ENCODE measurements at places on chromosomes 5 and 9.

- no peak for DNase-seq
Observed at GRCh38 chr9:114051281-114051680, 26.8 kb downstream of the AMBP start.

- DNase-seq, result no peak
Observed at GRCh38 chr9:129919841-129920240, 84.6 kb downstream of the USP20 start.

DNA sequence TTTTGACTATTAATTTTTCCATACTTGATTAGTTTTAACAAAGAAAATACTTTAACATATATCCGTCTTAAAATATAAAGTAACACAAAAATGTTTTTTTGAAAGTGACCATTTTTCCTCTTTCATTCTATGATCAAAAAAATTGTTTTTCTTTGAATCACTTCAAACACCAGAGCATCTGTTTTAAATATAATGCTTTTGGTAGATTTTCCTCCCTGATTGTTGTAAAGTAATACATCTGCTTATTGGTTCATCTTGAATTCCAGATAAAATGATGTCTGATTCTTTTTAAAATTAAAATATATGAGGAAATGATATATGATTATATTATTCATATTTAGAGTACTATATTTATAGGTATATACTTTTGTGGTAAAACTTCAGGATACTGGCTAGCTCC is 76.2 kb upstream of the LPAR1 start:
- DNase-seq, result no peak

DNA sequence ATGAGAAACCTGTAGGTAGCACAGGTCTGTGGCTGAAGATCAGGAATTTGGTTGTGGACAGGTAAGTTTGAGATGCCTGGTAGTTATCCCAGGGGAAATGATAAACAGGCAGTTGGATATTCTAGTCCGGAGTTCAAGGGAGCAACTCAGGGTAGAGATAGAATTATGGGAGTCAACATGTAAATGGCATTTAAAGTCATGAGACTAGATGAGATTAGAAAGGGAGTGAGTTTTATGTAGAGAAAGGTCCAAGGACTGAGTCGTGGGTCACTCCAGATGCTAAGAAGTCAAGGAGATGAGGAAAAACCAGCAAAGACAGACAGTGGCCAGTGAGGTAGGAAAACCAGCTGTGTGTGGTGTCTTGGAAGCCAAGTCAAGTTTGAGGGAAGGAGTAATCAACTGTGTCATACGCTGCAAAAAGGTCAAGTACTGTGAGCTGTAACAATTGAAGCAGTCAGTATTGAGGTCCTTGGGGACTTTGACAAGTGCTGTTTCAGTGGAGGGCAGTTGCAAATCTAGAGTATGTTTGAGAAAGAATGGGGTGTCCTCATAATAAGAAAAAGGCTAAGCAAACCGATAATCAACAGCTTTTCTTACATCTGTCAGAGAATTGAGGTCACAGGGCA is 18.2 kb downstream of the GNPDA1 start:
- DNase-seq, result no peak

DNA sequence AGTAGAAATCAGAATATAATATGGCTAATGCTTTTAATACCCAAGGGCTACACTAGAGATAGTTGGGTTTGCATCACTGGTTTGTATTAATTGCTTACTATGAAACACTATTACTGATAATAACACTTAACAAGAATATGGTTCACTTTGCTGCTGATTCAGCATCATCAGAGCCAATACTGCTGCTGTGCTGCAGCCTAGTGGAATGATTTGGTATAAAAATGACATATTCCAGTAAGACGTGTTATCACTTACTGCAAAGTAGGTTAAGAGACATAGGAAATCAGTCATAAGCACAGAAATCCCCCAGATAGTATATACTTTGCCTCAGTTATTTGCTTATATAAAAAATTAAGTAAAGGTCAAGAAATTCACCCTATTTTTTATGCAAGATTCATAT is 2.8 kb downstream of the CDH10 start:
- peak; percentile 72 for DNase-seq

- no peak for DNase-seq
Observed at GRCh38 chr5:78649211-78649695, 681 bp upstream of the LHFPL2 start.
